ENCODE measurements at places on chromosomes 16 and 17. TPM values are rescaled to one million over a fixed set of nuclear protein-coding genes. Genes with fewer than 3 reads are reported as not detected.

DNA sequence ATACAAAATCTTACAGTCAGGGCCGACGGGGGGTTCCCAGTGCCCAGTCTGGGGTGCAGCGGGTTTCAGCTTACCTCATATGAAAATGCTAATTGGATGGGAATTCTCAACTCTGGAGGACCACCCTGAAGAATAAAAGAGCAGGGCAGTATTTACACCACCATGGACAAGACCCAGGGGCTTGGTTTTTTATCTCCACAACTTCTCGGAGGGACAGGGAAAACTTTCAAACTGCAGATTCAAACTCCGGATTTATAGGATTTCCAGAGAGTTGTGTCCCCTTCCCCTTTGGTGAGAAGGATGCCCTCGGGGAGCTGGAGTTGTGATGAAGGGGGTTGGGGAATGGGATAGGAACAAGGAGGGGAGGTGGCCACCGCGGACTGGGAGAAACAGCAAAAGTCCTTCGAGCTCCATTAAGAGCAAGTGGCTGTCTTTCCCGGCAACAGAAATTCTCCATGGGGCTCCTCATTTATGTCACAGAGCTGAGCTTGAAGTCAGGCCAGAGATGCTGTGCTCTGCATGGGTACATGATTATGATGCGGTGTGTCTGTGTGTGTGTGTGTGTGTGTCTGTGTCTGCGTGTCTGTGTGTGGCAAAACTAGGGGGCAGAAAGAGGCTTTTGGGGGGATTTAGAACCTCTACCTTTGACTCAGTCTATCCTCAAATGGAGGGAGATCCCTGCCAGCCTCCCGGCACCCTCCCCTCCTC is 15.7 kb downstream of the FOXL1 start:
- no peak for DNase-seq

The KRT34 gene
- total RNA-seq: 0.12 TPM

- DNase-seq: peak; percentile 45
Measured at GRCh38 chr17:78745407-78746088, 36.5 kb downstream of the CYTH1 start.

DNA sequence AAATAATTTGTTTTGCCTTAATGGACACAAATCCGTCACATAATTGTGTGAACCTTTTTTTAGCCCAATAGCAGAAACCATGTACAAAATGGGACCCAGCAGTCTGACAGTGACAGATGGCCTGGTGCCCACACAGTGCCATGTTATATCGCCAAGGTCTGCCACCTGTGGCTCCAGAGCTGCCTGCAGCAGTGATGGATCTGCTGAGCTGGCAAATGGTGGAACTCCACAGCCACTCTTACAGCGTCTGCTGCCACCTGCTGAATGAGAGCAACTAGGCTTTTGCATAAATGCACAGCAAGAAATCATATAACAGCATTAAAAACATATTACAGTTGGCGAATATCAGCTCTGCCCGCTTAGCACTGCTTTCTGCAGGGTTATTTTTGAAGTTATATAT is 59.4 kb downstream of the NUP93 start:
- no peak for DNase-seq

DNA sequence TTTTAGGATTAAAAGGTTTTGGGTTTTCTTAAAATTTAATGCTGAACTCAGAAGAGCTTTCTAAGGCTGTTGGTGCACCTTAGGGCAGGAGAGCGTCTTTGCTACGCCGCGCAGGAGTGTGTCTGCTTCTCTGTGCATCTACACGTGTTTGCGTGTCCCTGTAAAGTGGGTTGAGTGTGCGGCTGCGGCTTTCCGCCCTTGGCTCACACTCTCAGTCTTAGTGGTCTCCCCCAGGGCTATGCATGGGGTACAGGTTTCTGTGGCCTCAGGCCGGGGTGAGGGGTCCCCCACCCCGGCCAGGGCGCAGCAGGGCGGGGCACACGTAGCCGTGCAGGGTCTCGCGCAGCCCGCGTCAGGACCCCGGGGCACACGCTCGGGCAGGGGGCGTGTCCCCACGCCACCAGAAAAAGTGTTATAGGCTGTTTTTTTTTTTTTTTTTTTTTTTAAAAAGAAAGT is 727 bp upstream of the TENT4B start:
- no peak for DNase-seq

DNA sequence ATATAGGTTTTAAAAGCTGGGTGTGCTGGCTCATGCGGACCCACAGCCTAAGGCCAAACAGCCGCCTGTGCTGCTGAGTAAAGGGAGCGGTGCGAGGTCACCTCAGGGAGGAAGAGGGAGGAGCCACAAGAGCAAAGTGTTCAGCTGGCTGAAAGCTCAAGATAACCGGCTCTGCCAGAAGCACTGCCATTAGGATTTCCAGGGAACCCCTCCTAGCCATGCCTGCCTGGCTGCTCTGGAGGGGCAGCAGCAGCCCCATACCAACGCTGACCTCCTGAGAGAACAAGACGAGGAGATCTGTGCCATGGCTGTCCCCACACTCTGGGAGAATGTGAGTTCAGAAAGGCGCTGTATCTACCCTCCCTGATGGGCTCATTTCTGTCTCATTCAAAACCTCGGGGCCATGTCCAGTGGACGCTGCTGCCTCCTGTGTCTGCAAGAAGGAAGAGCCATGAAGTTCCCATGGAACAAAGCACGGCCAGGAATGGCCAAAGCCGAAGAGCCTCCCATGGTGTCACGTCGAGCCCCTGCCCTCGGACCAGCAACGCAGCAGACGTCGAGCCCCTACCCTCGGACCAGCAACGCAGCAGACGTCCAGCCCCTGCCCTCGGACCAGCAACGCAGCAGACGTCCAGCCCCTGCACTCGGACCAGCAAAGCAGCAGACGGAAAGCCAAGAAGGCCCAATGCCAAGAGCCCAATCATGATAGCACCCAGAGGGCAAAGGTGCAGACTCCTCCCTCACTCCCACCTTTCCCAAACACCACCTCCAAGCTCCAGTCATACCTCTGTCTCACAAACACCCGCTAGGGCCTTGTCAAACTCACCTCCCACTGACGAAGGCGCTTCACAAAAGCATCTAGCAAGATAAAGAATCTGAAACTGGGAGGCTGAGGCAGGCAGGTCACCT is 107.0 kb downstream of the ANKRD11 start:
- no peak for DNase-seq

DNA sequence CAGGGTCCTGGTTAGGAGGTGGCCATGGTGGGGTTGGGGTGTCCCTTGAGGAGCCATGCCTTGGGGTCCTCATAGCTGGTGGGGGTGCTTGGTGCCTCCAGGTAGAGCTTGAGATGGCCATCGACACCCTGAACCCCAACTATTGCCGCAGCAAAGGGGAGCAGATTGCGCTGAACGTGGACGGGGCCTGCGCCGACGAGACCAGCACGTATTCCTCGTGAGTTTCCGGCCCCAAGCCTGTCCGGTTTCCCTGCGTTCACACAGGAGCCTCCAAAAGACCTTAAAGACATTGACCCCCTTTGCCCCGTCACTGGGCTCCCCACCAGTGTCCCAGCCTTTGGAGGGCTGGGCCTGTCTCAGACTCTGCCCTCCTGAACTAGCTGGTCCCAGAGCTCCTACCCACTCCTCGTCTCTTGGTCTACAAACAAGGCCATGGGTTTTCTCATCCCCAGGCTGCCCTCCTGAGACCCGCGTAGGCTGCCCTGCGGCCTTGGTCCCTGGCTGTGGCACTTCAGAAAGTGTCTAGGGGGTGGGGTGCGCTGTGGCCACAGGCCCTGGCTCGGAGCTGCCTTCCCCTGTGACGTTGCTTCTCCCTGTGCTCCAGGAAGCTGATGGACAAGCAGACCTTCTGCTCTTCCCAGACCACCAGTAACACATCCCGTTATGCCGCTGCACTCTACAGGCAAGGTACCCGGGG is 11.8 kb downstream of the POLR3E start:
- DNase-seq: no peak

The EMP2 gene
- total RNA-seq: 9.9 TPM

The UBN1 gene
- 12.7 TPM for total RNA-seq

- no peak for DNase-seq
Measured at GRCh38 chr16:69918241-69918640, 32.9 kb upstream of the CLEC18A start.

The FLOT2 gene
- total RNA-seq: 21.3 TPM

- DNase-seq: no peak
Measured at GRCh38 chr17:17502741-17503565, 6.8 kb upstream of the RASD1 start.

GRCh38 chr16:11361701-11362451 is 16.6 kb downstream of the RMI2 start:
- DNase-seq: no peak

GRCh38 chr16:27152801-27153200 is 50.5 kb upstream of the KDM8 start:
- DNase-seq: no peak

The TERB1 gene
- total RNA-seq: 0.27 TPM

GRCh38 chr16:87176735-87177134 is 140.5 kb downstream of the C16orf95 start:
- DNase-seq: no peak

DNA sequence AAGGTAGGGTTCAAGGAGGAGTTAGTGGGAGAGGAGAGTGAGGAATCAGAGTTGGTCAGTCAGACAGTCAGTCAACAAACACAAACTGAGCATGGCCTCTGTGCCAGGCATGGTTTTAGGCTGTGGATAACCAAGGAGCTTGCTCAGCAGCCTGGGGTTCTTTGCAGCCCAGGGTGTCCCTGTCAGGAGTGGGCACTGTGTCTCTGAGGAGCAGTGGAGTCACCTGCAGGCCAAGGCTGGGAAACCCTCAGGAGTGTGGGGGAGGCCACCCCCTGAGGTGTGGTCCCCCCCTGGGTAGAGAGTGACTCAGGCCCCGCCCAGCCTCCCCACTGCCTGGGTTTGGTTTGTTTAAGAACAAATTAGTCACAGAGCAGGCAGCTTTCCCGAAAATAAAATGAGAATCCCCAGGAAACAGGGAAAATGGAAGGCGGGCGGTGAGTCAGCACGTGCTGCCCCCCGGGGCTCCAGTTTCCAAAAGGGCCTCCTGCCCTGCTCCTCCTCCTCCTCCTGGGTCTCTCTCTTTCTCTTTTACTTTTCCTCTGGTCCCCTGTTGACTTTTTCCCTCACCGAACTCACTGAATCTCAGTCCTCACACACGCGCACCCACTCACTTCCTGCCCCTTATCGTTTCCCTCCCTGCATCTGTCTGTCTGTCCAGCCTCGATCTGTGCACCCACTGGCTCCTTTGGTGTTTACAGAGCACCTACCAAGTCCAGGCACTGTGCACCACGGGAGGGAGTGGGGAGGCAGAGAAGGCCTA is 44.3 kb downstream of the SOCS3 start:
- DNase-seq: peak; percentile 94

- no peak for DNase-seq
Measured at GRCh38 chr17:83199500-83200201, 120.2 kb downstream of the METRNL start.

DNA sequence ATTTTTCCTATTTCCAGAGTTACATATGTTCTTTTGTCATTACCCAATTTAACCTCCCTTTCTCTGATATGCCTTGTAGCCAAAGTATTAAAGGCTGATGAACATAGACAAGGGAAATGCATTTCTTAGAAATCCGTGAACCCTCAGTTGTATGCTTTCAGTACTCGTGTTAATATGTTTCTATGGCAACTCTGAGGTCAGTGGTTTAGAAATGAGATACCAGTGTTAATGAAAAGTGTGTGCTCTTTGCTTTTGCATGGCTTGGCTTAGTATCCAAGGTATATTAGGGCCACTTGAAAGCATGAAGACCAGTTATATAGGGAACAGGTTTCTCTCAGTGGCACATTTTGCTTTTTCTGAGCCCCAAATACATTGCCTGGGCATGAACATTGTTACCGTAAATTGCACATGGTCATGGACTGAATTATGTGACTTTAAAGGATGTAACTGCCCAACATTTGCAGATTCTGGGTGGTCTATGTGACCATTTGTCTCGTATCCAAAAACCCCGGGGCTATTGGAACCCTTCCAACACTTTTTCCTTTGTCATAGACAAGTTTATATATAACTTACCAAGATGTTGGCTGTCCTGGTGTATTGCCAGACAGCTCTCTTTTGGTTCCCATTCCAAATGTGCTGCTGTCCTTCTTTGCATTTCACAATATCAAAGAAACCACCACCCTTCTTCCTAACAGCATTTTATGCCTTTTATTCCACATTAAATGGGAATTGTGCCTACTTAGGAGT is 17.5 kb downstream of the ABHD15 start:
- no peak for DNase-seq

- no peak for DNase-seq
Measured at GRCh38 chr16:89134269-89134668, 37.3 kb upstream of the CDH15 start.

The SMG6 gene
- 10.3 TPM for total RNA-seq

The RPUSD1 gene
- total RNA-seq: 18.6 TPM

DNA sequence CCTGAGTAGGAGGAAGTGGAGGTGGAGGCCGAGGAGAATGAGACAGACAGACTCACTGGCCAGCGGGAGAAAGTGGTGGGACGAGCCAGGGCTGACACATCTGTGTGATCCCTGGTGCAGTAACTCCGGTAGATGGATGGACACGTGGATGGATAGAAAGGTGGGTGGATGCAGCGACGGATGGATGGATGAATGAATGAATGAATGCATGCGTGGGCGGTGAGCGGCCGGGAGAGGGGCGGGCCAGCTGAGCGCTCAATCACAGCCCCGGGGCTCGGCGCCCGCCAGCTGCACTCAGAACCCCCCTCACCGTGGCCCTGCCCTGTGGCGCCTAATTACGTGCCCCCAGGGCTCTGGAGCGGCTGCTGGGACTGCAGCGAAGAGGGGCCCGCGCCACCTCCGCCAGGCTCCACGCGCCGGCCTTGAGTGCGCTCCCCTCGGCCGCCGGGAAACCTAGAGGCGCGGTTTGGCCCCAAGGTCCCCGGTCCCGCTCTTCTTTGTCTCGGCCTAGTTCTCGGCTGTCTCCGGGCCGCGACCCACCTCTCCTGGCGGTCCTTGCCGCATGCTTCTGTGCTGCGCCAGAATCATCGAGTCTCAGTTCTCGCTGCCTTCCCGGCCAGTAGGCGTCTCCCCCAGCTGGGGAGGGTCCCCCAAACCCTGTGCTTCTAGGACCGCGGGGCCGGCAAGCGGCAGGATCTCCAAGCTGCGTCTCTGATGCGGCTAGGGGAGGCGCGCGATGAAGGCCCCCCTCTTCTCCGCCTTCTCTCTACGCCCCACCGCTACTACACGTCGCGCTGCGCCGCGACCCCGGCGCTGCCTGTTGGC is 41.0 kb downstream of the RAI1 start:
- DNase-seq: no peak

The KRT12 gene
- not detected for total RNA-seq

Measured in H4 (cell line).